Mesendoderm (in vitro differentiated cells): ENCODE measurements at places on chromosomes 3 and 15.

DNA sequence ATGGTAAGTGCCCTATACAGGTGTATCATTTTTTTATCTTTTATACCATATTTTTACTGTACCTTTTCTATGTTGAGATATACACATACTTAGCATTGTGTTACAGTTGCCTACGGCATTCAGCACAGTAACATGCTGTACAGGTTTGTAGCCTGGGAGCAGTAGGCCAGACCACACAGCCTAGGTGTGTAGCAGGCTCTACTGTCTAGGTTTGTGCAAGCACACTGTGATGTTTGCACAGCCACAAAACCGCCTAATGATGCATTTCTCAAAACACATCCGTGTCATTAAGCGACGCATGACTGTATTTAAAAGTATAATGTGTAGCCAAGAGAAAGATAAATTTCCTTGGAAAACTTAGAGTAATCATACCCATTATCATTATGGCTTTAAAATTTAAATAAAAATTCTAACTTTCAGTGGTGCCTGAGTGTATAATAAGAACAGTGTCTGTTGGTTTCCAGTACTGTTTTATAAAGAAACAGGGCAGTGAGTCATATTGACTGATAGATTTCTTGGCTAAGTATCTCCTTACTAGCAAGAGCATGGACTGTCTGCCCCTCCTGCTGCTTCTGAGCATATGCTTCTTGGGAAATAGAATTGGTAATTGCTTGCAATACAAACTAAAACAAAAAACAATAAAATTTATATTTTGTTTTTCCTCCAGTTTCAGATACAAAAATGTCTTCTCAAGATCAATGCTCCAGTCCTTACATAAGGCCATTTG is 18.3 kb downstream of the CALML4 start:
- no peak for DNase-seq

- peak; percentile 79 for DNase-seq
These were observed 168.2 kb downstream of the MBNL1 start for GRCh38 chr3:152436707-152437590.

- no peak for DNase-seq
These were observed 24.3 kb downstream of the VIPR1 start for GRCh38 chr3:42526616-42527367.

- no peak for DNase-seq
These were observed 159.4 kb downstream of the NEK10 start for GRCh38 chr3:27209617-27210264.

- no peak for DNase-seq
These were observed 2.2 kb upstream of the CD86 start for GRCh38 chr3:122052968-122053367.

DNA sequence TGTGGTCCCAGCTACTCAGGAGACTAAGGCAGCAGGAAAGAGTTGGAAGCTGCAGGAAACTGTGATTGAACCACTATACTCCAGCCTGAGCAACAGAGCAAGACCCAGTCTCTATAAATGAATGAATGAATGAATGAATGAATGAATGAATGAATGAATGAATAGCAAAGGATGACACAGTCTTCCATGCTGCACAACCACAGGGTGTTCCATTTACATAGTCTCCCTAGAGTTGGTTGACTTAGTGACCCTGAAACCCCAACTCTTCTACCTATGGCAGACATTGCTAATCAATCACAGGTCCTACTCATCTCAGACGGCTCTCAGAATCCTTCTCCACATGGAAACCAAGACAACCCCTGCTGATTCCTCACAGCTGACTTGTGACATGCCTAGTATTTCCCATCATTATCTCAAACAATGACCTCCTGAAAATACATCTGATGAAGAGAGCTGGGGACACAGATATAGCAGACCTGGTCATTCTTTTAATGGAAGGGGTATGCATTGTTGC is 2.1 kb downstream of the IQCF5 start:
- peak; percentile 40 for DNase-seq

DNA sequence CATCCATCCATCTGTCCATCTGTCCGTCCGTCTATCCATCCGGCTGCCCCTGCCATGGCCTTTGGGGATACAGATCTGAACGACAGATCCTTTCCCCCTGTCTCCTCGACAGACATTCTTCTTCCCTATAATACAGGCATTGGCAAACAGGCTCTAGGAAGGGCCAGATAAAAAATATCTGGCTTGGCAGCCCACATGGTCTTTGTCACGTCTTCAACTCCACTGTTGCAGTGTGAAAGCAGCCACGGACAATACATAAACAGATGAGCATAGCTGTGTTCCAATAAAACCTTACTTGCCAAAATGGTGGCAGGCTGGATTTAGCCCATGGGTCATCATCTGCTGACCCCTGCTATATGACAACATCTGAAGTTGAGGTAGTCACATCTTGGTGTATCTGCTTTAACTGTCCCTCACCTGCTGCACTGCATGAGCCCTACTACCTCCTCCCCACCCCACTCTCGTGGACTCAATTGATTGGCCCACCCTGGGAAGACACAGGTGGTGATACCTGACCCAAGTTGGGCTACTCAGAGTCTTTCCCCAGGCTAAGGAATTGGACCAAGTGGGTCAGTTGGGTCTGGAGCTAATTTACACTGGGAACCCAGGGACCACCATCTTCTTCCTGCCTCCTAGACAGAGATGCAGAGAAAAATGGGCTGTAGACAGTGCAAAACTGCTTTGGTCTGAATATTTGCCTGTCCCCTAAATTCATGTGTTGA is 128.4 kb upstream of the SMAD3 start:
- no peak for DNase-seq

DNA sequence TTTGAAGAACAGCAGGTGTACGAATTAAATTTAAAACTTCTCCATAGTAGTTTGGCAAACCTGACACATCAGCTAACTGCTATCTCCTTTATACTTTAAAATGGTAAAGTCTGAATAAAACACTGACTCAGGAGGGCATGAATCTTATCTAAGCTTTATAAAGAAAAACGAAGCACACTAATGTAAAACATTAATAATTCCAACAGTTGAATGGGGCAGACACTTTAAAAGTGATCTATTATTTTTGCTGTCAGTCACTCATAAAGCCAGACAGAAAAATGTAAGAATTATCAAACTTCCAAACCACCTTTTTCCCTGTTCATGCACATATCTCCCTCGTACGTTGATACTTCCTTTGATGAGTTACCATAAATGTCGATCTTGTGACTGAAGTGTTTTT is 2.6 kb downstream of the ARF4 start:
- no peak for DNase-seq
